ENCODE measurements at places on chromosomes 7 and 10.

GRCh38 chr10:49550563-49550962, 11.6 kb upstream of the ERCC6 start:
- DNase-seq = no peak

DNA sequence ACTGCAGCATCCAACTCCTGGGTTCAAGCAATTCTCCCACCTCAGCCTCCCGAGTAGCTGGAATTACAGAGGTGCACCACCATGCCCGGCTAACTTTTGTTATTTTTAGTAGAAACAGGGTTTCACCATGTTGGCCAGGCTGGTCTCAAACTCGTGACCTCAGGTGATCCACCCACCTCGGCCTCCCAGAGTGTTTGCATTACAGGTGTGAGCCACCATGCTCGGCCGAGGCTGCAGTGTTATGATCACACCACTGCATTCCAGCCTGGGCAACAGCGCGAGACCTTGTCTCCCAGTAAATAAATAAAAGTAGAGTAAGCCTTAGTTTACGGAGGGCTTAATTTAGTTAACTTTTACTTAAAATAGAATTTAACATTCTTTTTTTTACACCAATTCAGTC, 23.7 kb upstream of the IGF2BP3 start:
- DNase-seq = no peak

GRCh38 chr10:125076891-125077541, 83.3 kb downstream of the CTBP2 start:
- DNase-seq = no peak

DNA sequence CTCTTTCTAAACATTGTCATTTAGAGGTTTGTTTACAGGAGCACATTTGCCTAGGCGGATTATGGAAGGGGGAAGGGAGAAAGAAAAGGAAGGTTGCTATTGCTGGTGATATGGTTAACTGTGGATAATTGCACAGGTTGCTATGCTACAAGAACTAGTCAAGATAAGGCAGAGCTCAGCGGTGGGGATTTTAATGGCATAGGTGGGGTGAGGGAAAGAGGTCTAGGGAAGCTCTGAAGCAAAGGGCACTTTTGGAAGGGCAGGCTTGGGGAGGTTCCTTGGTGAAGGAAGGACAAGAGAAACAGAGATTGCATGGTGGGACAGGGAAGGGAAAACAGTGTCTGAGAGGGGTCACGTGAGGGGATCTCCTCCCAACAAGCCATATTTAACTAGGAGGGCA, 19.5 kb downstream of the HYAL4 start:
- no peak for DNase-seq

GRCh38 chr7:24898691-24899090, 81.3 kb downstream of the OSBPL3 start:
- no peak for DNase-seq

DNA sequence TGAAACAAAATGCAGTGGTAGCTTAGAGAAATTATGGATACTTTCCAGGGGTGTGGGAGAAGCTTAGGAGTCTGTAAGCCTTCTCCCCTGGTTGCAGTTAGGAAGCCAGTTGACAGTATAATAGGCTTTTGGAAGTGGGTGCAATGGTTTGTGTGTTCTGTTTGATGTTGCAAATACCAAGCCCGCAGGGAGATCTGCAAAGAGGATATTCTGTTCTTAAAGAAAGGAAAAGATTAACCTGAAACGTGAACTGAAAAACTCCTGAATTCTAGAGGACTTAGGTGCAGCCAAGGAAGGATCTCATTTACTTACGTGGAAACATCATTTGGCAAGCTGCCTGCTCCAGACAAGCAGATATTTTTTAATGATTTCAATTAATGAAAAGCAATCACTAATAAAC, 496.6 kb downstream of the AUTS2 start:
- DNase-seq = no peak

GRCh38 chr7:84508606-84509005, 314.0 kb upstream of the SEMA3A start:
- DNase-seq = no peak

GRCh38 chr7:158280448-158281144, 307.0 kb downstream of the PTPRN2 start:
- DNase-seq = no peak

DNA sequence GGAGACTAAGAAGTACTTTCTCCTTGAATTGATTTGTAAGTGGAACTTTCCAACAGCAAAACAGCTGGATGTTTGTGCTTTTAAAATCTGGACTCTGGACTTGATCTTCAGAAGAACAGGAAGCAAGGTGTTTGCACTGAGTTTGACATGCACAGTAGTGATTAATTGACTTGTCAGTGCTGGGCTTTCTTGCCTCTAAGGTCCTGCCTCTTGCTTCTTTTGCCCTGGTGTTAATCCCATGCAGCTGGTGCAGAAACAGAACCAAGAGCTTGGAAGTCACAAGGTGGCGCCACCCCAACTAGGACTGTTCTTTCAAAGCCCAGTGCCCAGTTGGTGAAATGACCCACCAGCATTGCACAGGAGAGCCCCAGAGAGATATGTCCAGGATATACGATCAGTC, 66.8 kb upstream of the SEPHS1 start:
- no peak for DNase-seq

- no peak for DNase-seq
Observed at GRCh38 chr10:132907821-132908620, 34.3 kb downstream of the CFAP46 start.

- no peak for DNase-seq
Observed at GRCh38 chr10:113754768-113755167, 3.3 kb downstream of the PLEKHS1 start.

DNA sequence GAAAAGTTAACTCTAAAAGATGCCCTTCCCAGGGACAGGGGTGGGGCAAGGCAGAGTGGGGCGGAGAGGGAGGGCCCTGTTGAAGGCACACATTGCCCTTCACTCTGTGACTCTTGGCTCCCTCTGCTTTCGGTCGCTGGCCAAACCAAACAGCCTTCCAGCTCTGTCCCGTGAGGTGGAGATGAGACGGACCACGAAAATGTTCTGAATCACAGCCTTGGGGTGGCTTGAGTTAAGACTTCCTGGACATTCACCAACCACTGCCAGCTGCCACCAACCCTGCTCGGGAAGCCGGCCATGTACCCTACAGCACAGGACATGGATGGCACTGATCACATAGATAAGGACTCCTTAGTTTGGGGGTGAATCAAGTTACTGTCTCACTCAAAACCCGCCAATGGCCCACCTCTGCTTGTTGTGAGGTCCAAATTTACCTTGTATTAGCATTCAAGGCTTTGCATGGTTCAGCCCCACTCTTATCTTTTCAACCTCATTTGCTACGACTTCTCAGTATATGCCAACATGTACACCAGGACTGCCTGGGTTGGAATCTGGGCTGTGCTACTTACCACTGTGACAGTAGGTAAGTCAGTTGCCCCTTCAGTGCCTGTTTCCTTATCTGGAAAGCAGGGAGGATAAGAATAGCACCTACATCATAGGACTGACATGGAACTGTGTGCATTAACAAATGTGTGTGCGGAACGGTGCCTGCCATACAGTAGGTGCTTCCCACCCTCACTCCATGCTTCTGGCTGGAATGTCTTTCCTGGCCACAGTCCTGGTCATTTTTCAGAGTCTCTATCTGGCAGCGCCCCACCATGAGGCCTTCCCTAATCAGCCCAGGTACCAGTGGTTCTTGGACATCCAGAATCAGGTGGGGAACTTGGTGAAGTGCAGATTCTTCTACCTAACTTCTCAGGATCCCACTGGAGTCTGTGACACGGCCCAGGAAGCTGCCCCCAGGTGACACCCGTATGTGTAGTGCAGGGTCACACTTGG, 28.0 kb downstream of the ITPRIP start:
- DNase-seq = no peak

- DNase-seq = no peak
Observed at GRCh38 chr7:48636391-48637015, 287.8 kb upstream of the CDC14C start.

DNA sequence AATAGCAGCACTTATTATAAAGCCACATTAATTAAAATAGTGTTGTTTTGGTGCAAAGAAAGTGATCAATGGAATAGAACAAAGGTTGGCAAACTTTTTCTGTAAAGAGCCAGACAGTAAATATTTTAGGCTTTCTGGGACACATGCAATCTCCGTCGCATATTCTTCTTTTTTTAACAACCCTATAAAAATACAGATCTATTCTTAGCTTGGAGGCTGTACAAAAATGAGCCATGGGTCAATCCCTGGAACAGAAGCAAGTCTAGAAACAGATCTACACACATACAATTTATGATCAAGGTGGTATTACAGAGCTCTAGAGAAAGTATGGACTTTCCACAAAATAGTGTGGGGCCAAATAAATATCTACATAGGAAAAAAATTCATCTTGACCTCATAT, 71.8 kb downstream of the ARHGAP21 start:
- DNase-seq = no peak

DNA sequence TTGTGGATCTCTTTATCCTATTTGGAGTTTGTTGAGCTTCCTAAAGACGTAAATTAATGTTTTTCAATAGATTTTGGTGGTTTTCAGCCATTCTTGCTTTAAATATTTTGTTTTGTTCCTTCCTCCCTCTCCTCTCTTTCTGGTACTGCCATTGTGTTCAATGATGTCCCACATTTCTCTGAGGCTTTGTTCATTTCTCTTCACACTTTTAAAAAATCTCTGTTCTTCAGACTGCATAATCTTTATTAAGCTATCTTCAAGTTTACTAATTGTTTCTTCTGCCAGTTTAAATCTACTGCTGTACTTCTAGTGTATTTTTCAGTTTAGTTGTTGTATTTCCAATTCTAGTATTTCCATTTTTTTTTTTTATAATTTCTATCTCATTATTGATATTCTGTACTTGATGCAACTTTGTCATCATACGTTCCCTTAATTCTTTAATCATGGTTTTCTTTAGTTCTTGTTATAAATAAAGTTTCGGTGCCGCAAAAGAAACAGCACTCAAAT, 45.6 kb upstream of the FZD9 start:
- DNase-seq = no peak

- DNase-seq = no peak
Observed at GRCh38 chr7:113084496-113085172, 2.0 kb downstream of the GPR85 start.

GRCh38 chr10:99888622-99889021, 106.2 kb downstream of the ABCC2 start:
- no peak for DNase-seq

DNA sequence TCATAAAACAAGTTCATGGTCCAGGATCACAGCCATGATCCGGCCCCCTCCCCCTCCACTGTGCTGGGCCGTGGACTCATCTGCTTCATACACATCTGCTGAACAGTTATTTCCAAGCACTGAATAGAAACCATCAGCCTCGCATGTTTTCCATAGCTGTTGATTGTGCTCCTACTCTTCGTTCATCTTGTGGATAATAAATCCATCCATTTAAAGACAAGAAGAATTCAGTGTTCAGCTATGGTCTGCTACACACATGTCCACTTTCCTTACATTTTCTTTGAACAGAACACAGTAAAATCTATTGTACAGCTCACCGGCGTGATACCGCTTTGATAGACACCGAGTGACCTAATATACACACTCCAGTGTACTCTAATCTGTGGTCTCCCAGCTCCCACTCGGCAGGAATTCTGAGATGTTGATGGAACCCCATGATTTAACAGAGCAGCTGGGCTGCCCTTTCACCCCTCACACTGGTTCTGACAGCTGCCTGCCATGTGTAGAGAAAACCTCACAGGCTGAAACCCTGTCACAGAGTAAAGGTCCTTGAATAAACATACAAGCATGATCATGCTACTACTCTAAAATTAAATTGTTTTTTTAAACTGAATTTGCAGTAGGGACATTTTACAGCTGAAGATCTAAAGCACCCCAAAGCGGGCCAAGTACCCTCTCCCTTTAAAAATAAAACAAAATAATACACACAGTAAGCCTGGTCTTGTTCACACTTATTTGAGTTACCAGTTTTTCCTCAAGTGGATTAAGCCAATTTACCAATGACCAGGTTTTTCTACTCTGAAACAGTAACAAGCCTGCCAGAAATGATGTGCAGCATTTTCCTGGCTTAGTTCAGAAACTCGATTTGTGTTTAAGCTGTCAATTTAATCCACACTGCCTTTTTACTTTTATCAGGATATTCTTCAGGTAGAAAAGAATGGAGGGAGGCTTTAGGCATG, 95.1 kb upstream of the FZD1 start:
- no peak for DNase-seq

DNA sequence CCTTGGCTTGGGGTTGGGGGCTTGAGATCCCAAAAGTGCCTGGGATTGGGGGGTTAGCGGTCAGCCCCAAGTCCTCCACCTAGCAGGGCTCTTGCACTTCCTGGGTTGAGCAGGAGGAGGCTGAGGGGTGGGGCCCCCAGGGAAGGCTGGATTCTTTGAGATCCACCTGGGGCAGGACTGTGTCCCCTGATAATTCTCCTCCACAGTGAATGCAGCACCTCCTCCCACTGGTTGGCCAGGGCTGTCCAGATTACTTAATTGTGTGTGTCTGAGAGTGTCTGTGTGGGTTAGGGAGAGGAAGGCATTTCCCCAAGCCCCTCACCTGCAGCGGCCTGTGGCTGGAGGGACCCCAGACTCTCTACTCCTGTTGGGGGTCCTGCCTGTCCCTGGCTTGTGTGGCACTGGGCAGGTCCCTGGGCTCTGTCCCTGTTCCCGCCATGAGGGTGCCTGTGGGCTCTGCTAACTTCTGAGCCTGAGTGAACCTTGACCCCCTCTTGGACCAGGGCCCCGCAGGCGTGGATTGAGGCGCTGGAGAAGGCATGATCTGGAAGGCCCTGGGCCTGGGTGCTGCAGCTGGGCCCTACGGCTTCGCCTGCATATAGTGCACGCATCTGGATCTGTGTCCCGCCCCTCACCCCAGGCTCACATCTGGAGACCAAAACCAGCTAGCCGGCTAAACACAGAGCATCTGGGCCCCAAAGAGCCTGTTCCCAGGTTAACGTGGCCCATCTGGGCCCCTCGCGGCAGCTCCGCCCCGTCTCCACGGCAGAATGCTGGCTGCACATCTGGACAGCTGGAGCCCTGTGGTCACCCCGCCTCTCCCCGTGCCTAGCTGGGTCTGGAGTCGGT, 10.4 kb downstream of the TMEM270 start:
- DNase-seq = no peak

- DNase-seq = no peak
Observed at GRCh38 chr7:70694434-70694970, 437.4 kb upstream of the GALNT17 start.

DNA sequence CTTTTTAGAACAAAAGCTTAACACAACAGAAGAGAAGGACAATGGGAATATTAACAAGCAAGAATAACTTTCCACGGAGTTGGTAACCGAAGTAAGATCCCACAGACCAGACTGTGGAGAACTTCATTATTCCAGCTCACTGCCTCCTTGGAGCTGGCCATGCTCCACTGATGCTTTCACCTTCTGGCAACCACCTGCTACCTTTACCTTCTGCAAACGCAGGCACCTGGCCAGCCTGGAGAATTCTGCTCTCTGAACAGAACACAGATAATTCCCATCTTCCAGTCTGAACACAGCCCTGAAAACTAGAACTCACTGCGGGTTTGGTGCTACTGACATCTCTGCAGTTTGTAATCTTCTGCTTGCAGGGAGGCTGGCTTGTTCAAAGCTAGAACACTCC, 66.5 kb downstream of the JAZF1 start:
- DNase-seq = no peak
